ELR (cell line): ENCODE measurements at places on chromosomes 16 and 17.

GRCh38 chr17:47776330-47777197 lies 43.5 kb downstream of the TBX21 start:
- DNase-seq = peak; percentile 71

DNA sequence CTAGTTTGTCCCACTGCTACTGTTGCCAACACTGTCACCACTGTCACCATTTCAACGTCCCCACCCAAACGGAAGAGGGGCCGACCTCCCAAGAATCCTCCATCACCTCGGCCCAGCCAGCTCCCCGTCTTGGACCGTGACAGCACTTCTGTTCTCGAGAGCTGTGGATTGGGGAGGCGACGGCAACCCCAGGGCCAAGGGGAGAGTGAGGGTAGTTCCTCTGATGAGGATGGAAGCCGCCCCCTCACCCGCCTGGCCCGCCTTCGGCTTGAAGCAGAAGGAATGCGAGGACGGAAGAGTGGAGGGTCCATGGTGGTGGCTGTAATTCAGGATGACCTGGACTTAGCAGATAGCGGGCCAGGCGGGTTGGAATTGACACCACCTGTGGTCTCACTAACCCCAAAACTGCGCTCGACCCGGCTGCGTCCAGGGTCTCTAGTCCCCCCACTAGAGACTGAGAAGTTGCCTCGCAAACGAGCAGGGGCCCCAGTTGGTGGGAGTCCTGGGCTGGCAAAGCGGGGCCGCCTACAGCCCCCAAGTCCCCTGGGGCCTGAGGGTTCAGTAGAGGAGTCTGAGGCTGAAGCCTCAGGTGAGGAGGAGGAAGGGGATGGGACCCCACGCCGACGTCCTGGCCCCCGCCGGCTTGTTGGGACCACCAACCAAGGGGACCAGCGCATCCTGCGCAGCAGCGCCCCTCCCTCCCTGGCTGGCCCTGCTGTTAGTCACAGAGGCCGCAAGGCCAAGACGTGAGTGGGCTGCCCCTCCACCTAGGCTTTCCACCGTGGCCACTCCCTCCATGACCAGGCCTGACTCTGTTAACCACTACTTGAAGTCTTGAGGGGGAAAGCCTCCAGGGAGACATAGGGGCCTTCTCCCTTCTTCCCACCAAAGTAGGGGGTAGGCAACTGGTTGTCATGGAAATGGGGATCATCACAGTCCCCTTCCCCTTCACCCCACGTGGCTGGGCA lies 9.0 kb upstream of the PHKG2 start:
- peak; percentile 36 for DNase-seq

GRCh38 chr17:60305141-60305540 lies 86.8 kb downstream of the USP32 start:
- DNase-seq = peak; percentile 11

- DNase-seq = peak; percentile 62
These were observed 35.8 kb downstream of the TANC2 start for GRCh38 chr17:63001689-63002394.

DNA sequence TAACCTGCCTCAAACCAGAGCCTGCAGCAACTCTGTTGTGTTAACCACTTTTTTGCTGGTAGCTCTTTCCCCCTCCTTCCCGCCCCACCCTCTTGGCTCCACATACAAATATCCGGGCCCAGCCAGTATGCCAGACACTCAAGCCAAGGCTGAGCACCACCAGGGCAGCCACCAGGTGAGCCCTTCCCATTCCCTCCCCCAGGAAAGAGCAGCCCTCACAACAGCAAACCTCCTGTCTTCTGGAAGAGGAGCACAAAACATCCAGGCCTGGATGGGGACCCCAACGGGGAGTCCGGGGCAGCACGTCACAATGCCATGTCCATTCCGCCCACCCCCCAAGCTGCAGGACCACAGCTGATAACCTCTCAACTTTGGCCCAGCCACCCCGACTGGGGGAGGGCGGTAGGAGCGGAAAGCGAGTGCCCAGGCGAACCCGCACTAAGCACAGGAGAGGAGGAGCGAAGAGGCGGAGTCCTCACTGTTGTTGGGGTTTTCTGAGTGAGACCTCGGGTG lies 757 bp downstream of the ORMDL3 start:
- DNase-seq = peak; percentile 47

DNA sequence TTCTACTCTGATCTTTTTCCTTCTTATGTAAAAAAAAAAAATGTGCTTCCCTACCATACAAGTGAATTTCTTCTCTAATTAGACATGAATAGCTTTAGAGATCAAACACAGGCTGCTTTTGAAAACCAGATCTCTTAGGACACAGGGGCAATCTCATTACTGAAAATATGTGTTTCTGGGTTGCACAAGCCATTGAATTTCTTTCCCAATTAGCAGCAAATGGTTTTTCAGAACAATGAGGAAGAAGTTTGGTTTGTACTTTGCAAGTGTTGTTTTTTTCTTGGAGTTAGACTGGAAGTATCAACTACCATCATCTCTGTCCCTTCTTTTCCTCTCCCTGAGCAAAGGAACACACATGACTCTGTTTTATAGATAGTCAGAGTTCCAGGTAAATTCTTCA lies 5.6 kb upstream of the ANKS4B start:
- no peak for DNase-seq

GRCh38 chr16:84159800-84160199 lies 14.7 kb downstream of the DNAAF1 start:
- DNase-seq = no peak

DNA sequence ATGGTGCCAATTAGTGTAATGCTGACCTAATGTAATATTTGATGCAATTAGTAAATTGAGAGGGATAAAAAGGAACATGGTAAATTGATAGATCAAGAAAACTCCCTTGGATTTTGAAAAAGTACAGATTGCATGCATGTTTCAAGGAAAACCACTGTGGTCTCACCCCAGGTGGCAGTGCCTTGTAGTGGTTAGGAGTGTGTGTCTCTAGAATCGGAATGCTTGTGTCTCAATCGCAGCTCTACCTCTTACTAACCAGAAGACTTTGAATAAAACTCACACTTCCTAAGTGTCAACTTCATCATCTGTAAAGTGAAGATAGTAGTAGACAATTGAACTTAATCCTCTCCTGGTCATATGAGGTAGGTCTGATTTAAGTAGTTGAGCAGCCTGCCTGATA lies 128.9 kb upstream of the GOT2 start:
- no peak for DNase-seq
